ENCODE measurements at places on chromosomes 11 and 22. TPM values are rescaled to one million over a fixed set of nuclear protein-coding genes. Genes with fewer than 3 reads are reported as not detected.

PC gene
- 12.4 TPM for total RNA-seq

DNA sequence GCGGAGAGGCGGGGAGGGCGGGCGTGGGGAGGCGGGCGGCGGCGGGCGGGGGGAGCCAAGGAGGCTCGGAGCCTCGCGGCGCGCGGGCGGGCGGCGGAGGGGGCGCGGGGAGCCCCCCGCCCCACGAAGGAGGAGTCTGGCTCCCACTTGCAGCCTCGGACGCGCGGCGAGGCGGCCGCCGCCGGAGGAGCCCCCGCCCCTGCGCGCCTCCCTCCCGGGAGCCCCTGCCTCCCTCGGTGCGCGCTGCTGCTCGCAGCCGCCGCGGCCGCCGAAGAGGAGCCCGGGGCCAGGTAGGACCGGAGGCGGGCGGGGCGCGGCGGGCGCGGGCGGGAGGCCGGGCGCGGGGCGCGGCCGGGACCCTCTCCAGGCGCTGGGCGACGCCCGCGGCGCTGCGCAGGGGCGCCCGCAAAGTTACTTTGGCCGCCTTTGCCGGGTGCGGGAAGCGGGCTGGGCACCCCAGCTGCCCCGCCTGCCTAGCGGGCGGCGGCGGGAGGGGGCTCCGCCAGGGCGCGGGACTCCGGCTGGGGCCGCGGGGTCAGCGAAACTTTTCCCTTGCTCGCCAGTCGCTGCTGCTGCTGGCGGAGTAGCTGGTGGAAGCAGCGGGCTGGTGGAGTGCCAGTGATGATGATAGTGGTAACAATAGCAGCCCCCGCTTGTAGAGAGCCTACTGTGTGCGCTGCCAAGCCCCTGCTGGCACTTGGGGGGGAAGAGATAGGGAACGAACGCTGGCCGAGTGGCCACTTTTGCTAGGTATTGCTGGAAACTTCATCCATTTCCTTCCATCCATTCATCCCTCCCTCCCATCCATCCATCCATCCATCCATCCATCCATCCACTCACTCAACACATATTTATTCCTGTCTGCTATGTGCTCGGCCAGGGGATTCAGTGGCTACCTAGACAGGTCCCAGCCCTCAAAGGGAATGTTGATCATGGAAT is at the start of gene MPPED1:
MPPED1 (plus strand) TSS at position 146 of the 939 bp plus-strand sequence. CDS start 12,972 bp downstream, outside the sequence.
- DNase-seq: no peak

DNA sequence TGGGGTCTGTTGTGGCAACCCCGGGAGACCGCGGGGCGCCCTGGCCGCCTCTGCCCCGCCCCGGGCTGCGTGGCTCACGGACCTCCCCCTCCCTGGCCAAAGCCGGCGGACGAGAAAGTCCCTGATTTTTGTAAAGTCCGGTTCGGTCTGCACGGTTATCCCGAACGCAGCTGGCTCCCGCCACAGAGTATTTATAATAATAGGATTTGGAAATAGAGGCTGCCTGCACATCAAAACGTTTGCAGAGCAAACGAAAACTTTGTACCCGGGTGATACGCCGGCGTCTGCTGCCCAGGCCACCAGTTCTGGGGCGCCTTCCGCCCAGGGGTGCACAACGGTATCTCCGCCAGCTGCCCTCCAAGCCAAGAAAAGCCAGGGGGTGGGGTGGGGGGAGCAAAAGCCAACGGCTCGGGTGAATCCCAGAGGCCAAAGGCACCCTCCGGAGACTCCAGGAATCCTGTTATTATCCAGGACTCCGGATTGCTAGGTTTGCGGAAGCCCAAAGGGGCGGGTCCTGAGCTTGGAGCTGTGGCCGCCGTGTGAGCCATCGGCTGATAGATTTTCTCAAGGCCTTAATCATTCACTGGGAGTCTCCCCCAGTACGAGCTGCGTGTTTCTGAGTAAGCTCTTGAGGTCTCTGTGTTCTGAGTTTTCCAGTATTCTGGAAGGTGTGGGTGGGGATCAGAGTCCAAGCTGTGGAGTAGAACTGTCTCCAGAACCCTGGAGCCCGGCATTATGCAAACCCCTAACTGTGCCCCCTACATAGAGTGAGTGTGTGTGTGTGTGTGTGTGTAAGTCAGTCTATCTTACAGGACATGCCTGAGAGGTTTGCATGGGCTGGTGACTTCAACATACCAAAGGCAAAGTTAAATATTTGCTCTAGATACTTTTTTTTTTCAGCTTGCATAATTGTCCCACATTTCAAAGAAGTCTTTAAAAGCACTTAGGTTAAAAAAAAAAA is 673 bp upstream of the SHANK2 start:
- DNase-seq: peak; percentile 88

DNA sequence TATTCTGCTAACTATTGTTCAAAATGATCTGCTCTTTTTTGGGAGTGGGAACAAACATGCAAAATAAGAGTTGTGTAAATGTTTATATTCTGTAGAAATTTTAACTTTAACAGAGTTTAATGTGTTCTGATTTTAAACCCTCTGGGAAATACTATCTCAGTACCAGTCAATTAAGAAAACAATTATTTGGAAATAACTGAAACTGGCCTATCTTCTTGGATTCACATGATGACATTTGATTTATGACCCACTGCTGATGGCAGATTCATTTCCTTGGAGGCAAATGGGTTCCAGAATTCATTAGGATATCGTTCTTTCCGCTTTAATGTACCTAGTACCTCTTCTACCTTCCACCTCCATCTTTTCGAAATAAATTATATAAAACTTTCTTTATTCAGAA is 5.5 kb downstream of the SIK2 start:
- DNase-seq: no peak

C11orf86 gene
- total RNA-seq: not detected

HEPACAM gene
- not detected for total RNA-seq

GRCh38 chr22:49158741-49159564 is 668.7 kb downstream of the BRD1 start:
- DNase-seq: no peak

RBM14 gene
- total RNA-seq: 7.4 TPM

OR6T1 gene
- total RNA-seq: not detected

SEPTIN3 gene
- total RNA-seq: under 0.01 TPM

- no peak for DNase-seq
Measured at GRCh38 chr22:48594757-48595510, 1232.7 kb downstream of the BRD1 start.

GRCh38 chr22:19974268-19974861 is 32.7 kb upstream of the TXNRD2 start:
- no peak for DNase-seq

DNA sequence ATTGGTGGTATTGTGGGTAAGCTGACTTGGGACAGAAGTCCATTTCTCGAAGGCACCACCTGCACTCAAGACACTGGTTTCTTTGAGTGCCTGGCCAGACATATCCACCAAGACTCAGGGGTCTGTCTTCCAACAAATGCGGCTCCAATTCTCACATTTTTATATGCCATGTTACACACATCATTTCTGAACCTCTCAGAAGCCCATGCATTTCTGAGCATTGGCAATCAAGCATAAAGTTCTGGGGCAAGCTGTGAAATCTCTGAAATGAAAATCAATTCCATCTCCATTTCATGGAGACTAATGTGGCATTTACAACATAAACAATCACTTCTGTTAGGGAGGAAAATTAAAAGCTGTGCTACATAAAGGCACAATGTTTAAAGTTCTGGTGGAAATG is 243.7 kb downstream of the KIRREL3 start:
- DNase-seq: no peak

GRCh38 chr11:104093426-104094280 is 57.2 kb downstream of the DDI1 start:
- DNase-seq: no peak

STK33 gene
- 0.53 TPM for total RNA-seq

DNA sequence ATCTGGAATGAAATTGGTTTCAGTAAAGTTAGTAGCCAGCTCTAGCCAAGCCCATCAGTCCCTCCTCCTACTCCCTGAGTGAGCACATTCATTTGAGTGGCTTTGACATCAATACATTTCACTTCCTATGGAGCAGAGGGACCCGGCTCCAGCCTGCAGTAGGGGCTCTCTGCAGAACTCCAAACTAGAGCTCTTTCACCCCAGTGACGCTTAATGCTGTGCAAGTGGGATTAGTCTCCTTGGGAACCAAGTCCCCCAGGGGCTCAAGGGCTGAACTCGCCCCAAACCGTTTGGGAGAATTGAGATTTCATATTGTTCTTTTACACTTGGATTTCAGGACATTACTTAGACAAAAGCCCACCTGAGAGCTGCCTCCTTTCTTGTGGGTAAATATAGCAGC is 4.4 kb upstream of the FAM181B start:
- DNase-seq: no peak

GRCh38 chr11:105732611-105733010 is 122.7 kb downstream of the GRIA4 start:
- DNase-seq: no peak

CBLIF gene
- not detected for total RNA-seq

TAGLN gene
- 12.4 TPM for total RNA-seq

- no peak for DNase-seq
Measured at GRCh38 chr22:49303781-49304461, 523.8 kb downstream of the BRD1 start.

Measured in bronchial epithelial cell (primary cell).